Esophagus squamous epithelium (tissue), 5 donors: ENCODE measurements at places on chromosomes 1 and 21.

DNA sequence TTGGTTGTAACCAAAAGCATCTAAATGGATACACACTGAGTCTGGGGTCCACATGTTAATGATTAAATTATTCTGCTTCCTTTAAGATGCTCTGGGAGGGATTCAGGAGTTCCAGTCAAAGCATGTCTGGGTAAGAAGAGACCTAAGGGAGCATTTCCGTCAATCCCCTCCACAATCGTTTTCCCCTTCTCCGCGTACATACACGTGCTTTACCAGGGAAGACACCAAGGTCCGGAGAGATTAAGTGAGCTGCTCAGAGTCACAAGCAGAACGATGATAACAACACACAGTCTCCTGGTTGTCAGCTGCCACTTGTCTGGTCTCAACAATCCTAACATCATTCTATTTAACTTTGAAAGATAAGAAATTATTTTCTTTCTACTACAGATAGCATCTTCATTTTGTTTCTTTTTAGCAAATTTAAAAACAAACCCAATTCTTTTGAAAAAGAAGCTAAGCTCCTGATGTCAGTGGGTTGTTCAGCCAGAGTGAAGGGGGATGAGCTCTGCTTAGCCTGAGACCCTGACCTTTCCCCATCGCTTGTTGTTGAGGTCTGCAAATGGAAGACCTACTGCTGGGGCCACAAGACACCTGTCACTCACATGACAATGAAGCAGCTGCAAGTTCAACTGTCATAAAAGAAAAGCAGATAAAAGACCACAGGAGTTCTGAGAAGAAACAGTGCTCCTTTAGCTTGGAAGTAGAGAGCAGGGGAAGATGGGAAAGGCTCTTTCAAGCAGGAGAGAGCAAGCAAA, 4.5 kb downstream of the PAFAH2 start:
- no peak for DNase-seq

DNA sequence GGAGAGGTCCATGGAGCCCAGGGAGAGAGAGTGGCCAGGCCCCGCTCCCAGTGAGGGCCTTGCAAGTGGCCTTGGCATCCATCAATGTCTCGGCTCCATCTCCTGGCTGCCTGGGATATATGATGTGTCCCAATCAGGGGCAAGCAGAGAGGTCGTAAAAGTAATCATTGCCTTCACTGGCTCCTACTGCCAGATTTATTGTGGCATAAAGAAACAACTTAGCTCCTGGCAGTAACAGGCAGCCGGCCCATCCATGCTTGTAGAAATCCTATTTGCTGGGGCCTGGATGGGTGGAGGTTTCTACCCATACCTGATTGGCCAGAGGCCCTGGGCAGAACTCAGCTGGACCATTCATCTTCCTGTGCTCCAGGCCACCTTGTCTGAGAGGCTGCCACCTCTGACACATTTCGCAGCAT, 272.6 kb downstream of the MATN1 start:
- no peak for DNase-seq

DNA sequence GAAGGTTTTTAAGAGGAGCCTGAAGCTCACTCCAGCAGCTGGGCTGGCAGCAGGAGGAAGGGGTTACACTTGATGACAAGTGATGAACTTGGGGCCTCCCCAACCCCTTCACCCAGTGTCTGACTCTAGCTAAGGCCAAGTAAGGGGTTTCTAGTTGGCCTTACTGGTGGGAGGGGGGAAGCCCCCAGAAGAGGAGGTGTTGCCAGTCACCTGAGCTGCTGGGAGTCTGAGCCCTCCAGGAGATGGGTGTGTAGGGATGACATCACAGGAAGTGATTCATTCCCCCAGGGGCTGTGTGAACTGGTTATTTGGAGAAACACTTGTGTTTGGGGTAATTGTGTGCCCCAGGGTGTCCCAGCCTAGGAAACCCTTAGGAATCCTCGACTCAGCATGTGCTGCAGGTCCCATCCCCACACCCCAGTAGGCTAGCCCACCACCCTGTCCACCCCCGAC, 3.1 kb downstream of the PADI1 start:
- no peak for DNase-seq

GRCh38 chr1:51285055-51285454, 45.3 kb downstream of the TTC39A start:
- no peak for DNase-seq

GRCh38 chr1:24127801-24128363, 15.1 kb downstream of the IL22RA1 start:
- no peak for DNase-seq

DNA sequence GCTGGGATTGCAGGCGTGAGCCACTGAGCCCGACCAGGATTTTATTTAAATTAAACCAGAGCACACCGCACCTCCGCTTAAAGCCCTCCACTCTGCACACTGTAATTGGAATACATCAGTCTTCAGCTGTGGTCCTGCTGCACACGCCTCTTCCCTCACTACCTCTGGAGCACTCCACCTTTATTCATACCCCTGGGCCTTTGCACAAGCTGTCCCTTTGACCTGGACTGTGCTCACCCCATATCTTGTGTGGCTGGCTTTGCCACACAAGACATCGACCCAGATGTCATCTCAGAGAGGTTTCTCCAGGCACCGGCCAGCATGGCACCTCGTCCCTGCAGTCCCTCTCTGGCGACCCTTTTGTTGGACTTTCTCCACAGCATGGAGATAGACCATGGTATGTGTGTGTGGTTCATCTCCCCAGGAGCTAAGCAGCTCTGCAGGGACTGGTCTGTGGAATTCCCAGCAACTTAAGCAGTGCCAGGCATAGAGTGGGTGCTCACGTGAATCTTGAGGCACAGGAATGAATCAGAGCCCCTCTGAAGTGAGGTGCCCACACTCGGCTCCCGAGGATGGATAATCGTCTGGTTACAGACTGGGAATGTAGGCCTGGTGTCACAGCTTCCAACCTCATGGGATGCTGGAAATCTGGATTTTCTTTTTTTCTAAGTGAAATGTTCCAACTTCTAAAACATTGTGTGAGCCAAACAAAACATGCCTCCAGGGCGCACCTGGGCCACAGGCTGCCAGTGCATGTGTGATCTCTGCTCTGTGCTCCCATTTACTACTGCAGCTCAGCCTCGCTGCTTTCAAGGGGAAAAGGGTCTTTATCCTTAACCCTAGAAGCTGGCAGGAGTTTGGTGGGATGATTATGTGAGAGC, 61.9 kb downstream of the EVA1C start:
- no peak for DNase-seq

- DNase-seq, result no peak
These were observed at the start of gene TTC34 for GRCh38 chr1:2801535-2802291. TTC34 (minus strand) TSS chr1:2801693; CDS start chr1:2800827, 866 bp downstream.

- no peak for DNase-seq
These were observed 14.3 kb upstream of the KCNK1 start for GRCh38 chr1:233599542-233600073.

GRCh38 chr1:51736702-51737101, 119.8 kb downstream of the OSBPL9 start:
- no peak for DNase-seq
